ENCODE measurements at places on chromosomes 6 and 20.

- no peak for DNase-seq
Measured at GRCh38 chr20:24480509-24480908, 11.1 kb downstream of the SYNDIG1 start.

DNA sequence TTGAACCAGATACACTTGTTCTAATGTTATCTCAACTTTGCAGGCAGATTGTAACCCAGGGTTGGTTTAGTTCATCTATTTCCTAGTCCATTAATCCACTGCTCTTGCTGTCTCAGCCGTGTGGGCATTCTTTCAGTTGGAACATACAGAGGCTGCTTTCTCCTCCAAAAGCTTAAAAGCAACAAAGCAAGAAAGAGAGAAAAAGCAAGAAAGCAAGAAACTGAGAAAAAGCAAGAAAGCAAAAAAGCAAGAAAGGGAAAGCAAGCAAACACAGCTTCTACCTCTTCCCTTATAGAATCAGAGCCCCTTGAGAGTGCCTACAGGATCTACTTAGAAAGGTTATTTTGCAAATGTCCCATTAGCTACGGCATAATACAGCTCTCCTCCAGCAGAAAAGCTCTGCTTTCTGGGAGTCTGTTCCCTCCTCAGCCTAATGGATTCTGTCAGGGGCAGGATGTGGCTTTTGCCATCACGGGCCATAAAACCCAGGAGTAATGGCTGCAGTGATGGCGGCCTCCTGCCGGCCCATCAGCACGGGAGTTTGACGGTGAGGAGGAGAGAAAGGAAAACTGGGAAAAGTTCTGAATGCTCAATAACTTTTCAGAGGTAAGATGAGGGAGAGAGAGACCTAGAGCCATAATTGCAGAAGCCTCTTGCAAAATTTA is 156.8 kb upstream of the JARID2 start:
- no peak for DNase-seq

- no peak for DNase-seq
Measured at GRCh38 chr6:44920952-44921491, 407.1 kb upstream of the RUNX2 start.

- no peak for DNase-seq
Measured at GRCh38 chr6:22372922-22373321, 76.1 kb upstream of the PRL start.

DNA sequence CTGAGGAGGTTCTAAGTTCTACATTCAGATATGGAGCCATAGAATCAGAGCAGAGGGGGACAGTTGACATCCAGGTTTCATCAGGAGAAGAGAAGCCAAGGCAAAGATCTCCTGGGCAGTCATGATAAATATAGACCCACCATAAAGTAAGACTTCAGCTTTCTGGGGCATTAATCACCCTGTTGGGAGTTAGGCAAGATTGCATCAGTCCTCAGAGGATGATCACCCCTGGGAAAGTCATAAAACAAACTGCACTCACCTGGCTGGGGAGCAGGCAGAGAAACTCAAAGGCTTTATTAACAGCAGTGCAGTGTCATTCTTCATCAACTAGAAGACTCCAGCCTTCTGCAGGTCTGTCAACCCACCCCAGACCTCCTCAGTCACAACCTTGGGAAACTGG is 301.3 kb upstream of the JARID2 start:
- no peak for DNase-seq

Data from cerebellar nuclear complex (tissue), 1 donor.